Stimulated activated CD8-positive, alpha-beta memory T cell treated with anti-CD3 and anti-CD28 coated beads, Interleukin-7, amount 100 ng/mL, for 24 hours (primary cell): ENCODE measurements at places on chromosomes 5 and 9.

GRCh38 chr9:130471411-130472183 is 26.8 kb downstream of the ASS1 start:
- no peak for DNase-seq

GRCh38 chr9:131334629-131335367 is 45.3 kb downstream of the PLPP7 start:
- DNase-seq, result no peak

DNA sequence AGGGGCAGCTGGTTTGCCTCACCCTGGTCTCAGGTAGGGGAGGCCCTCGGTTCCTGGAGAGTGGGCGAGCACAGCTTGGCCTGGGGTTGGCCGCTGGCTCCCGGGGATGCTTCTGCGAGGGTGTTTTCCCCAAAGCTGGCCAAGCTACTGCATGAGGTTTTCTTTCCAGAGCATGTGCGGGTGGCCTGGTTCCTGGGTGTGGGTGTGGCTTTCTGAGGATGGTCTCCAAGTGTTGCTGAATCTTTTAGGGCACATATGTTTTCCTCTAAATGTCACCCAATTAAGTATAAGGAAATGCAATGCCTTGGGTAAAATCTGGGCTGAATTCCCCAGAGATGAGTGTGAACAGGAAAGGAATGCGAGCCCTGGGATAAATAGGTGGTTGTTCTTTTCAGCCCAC is 115.8 kb upstream of the ICE1 start:
- no peak for DNase-seq

GRCh38 chr5:17121776-17122175 is 95.7 kb upstream of the BASP1 start:
- DNase-seq, result no peak

DNA sequence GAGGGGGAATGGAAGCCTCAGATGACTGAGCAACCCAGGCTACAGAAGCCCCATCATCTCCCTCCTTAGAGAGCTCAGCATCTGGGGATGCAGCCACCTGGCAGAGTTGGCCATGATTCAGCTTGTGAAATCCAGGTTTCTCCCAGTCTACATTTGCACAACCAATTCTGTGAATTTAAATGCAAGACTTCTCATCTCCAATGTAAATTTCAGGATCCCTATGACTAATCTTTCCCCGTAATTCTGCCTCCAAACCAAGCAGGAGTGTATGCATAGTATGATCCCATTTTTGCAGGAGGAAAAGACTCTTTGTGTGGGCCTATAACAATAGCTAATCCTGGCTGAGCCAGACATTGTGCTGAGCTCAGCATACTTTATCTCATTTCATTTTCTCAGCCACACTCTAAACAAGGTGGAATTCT is 59.6 kb upstream of the IL17B start:
- no peak for DNase-seq
